H9 (cell line): ENCODE measurements at places on chromosomes 13 and 19. TPM values are rescaled to one million over a fixed set of nuclear protein-coding genes. Genes with fewer than 3 reads are reported as not detected.

GRCh38 chr13:113802090-113802531, 43.1 kb downstream of the TMEM255B start:
- no peak overlapping the region for H3K4me3 ChIP-seq
- no peak overlapping the region for H3K27ac ChIP-seq
- DNase-seq, result peak; percentile 85
- H3K4me1 ChIP-seq, result no peaks in the 10 kb centered on the region
- no peaks in the 10 kb centered on the region for H3K27me3 ChIP-seq

MISP gene
- 0.44 and 0.83 TPM in 2 replicates for total RNA-seq

DNA sequence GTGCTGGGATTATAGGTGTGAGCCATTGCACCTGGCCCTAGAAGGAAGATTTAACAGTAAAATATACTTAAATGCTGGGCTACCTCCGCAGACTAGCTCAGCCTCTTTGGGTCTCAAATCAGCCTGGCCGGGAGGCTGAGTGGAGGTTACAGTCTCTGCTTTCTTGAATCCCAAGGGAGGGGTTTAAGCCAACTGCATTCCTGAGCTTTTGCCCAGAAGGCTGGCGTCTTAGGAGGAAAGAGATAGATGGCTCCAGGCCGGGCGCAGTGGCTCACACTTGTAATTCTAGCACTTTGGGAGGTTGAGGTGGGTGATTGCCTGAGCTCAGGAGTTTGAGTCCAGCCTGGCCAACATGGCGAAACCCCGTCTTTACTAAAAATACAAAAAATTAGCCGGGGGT, 623 bp upstream of the C5AR1 start:
- H3K36me3 ChIP-seq, result no peaks in the 10 kb centered on the region
- no peaks in the 10 kb centered on the region for H3K4me1 ChIP-seq
- DNase-seq, result no peak
- H3K4me3 ChIP-seq, result no peak overlapping the region

GRCh38 chr19:33486936-33487811, 34.4 kb downstream of the PEPD start:
- no peak overlapping the region for H3K4me3 ChIP-seq
- no peak overlapping the region for H3K27ac ChIP-seq
- no peaks in the 10 kb centered on the region; the same call in 1 of the 2 replicates for H3K36me3 ChIP-seq
- no peaks in the 10 kb centered on the region for H3K4me1 ChIP-seq
- DNase-seq, result no peak

DNA sequence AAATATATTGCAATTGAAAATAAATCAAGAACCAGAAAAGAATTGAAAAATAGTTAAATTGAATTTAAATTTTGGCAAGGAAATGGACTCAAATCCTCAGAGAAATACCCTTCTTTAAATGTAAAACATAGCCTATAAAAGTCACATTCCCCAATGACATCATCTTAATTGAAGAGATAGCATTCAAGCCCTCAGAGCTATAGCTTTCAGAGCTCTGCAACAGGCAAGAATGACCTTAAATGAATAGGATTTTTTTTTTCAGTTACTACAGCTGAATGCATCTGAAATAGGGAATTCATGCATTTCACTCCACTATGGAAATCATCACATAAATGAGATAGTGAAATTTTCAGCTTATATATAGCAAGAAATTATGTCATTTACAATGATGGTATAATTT, 1049.0 kb downstream of the OLFM4 start:
- no peak overlapping the region for H3K27ac ChIP-seq
- H3K4me1 ChIP-seq, result no peaks in the 10 kb centered on the region
- no peaks in the 10 kb centered on the region; the same call in 1 of the 3 replicates for H3K36me3 ChIP-seq
- DNase-seq, result no peak

DNA sequence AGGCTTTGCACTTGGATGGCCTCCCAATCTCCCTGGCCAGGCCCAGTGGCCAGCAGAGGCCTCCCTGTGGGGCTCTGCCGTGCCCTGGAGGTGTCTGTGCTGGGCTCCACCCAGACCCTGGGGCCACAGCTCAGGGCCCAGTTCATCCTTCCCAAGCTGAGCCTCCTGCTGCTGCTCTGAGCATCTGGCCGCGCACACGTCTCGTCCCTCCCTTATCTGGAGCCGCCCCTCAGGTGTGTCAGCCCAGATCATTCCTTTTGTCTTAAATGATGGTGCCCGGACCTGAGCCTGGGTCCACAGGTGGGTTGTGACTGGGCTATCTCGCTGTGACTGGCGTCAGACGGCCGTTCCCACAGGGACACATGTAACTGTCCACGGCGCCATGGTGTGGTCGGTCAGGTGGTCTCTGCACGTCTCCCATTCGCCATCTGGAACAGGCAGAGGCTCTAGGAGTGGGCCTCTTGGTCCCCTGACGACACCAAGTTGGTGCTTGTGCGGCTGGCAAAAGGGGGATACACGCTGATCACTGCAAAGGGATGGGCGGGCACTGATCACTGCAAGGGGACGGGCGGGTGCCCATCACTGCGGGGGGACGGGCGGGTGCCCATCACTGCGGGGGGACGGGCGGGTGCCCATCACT, 14.3 kb upstream of the ZNF554 start:
- H3K27me3 ChIP-seq, result no peaks in the 10 kb centered on the region
- no peak for DNase-seq
- no peaks in the 10 kb centered on the region for H3K4me1 ChIP-seq

DNA sequence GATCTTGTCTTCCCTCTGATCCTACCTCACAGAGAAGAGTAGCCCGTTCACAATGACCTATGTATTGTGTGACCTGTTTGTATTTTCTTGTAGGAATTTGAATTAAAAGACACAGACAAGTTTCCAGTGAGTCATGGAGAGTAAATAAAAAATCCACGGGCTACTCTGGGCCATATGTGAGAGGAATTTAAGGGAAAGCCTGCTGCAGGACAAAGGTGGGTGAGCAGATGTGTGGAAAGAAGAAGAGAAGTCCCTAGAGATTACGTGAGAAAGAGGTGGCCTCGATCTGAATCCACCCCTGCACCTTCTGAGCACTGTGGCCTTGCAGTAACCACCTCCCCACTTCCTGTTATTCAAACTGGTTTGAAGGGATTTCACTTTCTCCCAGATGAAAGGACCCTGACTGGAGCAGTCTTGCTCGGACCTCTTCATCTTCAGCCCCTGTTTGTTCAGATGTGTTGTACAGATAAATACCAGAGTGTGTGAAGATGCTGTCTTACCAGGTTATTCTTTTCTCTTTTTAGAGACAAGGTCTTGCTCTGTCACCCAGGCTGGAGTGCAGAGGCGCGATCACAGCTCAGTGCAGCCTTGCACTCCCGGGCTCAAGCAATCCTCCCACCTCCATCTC, 205.4 kb downstream of the PDS5B start:
- no peak overlapping the region for H3K27ac ChIP-seq
- DNase-seq, result no peak
- no peaks in the 10 kb centered on the region for H3K36me3 ChIP-seq
- H3K4me3 ChIP-seq, result no peak overlapping the region

GRCh38 chr13:109114162-109114561, 484.8 kb downstream of the MYO16 start:
- H3K36me3 ChIP-seq, result no peaks in the 10 kb centered on the region
- H3K27me3 ChIP-seq, result no peaks in the 10 kb centered on the region
- H3K4me1 ChIP-seq, result no peaks in the 10 kb centered on the region
- no peak for DNase-seq
- no peak overlapping the region for H3K27ac ChIP-seq
- no peak overlapping the region for H3K4me3 ChIP-seq
